AG10803 (cell line): ENCODE measurements at places on chromosomes 11 and 22.

- DNase-seq = no peak
These were observed 32.9 kb upstream of the EED start for GRCh38 chr11:86211619-86212018.

DNA sequence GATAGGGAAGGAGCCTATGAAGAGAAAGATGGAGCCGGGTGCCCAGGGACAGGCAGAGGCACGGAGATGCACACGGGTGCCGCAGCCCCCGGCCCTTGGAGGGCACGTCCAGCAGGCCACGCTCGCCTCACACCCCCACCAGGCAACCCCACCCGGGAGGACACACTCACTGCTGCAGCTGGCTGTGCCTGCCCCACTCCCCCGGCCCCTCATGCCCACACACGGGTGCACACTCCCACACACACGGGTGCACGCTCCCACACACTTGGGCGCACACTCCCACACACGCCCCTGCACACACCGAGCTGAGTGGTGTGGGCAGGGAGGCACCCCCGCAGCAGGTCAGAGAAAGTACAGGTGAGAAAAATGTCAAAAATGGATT lies 1.1 kb downstream of the MOB2 start:
- DNase-seq = no peak

DNA sequence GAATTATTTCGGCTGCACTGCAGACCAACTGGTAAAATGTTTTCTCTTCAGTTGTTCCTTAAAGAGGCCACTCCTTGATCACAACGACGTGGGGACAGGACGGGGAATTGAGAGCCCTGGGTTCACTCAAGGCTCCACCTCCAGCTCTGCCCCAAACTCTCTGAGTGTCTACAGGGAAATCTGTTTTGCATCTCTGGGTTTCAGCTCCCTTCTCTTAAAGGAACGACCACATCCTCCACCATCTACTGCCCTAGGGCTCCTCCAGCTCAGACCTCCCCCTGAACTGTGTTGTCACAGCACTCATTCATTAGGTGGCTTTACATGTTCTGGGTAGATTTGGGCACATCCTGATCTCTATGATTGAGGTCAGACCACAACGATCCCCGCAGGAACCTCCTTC lies 5.1 kb upstream of the PPFIA1 start:
- DNase-seq = no peak

- DNase-seq = no peak
These were observed 19.2 kb upstream of the OR56A3 start for GRCh38 chr11:5922749-5923426.

GRCh38 chr11:123409456-123410217 lies 20.4 kb upstream of the GRAMD1B start:
- DNase-seq = no peak

DNA sequence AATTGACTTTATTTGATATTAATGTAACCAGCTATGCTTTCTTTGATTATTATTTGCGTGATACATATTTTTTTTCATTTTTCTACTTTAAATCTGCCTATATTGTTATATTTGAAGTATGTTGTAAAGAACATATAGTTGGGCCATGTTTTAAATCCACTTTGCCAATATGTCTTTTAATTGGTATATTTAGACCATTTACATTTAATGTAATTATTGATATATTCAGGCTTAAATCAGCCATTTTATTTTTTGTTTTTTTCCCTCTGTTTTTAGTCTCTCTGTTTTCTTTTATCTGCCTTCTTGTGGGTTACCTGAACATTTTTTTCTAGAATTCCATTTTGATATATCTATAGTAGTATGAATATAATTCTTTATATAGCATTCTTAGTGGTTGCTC lies 55.9 kb downstream of the ADAMTS15 start:
- DNase-seq = no peak

DNA sequence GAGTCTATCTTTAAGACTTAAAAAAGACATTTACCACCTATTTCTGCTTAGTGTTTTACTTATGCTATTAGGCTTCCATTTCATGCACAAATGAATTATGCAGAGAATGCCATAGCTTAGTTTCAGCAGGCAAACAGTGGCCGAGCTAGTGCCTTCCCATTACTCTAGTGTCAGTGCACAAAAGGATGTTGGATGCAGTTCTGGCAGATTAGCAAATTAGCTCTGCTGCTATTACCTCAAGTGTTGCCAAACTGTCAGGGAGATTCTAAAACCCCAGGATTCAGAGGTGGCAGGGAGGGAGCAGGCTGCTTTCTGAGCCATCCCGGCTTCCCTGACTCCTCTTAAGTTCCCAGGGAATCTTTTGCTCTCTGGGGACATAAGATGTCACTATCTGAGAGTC lies 209.4 kb upstream of the NCAM1 start:
- DNase-seq = no peak

- DNase-seq = peak; percentile 74
These were observed 682.6 kb downstream of the KCNA4 start for GRCh38 chr11:29333993-29334775.

DNA sequence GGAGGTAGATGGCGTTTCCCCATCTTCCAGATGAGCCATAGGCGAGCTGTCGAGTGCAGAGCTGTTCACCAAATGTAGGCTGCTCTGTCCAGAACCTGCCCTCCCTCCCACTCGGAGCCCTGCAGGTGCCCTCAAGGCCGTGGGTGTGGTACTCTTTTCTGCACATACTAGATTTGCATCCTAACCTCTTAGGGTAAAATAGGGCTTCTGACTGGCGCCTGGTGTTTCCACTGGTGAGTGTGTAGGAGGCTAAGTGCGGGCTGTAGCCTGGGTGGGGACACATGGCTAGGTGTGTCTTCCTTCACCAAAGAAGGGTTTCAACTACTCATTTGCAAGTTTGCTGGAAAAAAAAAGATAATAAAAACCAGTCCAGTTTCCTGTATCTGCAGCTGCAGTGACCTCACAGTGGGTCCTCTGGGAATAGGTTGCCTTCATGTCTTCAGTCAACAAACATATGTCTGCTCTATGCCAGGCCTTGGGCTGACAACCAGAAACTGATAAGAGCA lies 8.5 kb downstream of the BIK start:
- no peak for DNase-seq

GRCh38 chr11:4095509-4096230 lies 1.1 kb downstream of the RRM1 start:
- DNase-seq = peak; percentile 89

- no peak for DNase-seq
These were observed 45.7 kb downstream of the TXN2 start for GRCh38 chr22:36435516-36436415.
